Non-pigmented ciliary epithelial cell (primary cell): ENCODE measurements at places on chromosomes 5 and 9.

DNA sequence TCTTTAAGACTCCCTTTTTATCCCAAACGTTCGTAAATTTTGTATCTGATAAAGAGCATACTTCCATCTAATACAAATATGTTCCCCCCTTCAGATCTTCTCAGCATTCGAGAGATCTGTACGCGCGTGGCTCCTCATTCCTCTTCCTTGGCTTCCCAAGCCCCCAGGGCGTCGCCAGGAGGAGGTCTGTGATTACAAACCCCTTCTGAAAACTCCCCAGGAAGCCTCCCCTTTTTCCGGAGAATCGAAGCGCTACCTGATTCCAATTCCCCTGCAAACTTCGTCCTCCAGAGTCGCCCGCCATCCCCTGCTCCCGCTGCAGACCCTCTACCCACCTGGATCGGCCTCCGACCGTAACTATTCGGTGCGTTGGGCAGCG lies 19.9 kb downstream of the CDKN2A start:
- DNase-seq: no peak

GRCh38 chr9:135478191-135478590 lies 1.4 kb upstream of the PPP1R26 start:
- no peak for DNase-seq

- no peak for DNase-seq
Measured at GRCh38 chr9:27457445-27457844, 66.6 kb upstream of the IFNK start.

DNA sequence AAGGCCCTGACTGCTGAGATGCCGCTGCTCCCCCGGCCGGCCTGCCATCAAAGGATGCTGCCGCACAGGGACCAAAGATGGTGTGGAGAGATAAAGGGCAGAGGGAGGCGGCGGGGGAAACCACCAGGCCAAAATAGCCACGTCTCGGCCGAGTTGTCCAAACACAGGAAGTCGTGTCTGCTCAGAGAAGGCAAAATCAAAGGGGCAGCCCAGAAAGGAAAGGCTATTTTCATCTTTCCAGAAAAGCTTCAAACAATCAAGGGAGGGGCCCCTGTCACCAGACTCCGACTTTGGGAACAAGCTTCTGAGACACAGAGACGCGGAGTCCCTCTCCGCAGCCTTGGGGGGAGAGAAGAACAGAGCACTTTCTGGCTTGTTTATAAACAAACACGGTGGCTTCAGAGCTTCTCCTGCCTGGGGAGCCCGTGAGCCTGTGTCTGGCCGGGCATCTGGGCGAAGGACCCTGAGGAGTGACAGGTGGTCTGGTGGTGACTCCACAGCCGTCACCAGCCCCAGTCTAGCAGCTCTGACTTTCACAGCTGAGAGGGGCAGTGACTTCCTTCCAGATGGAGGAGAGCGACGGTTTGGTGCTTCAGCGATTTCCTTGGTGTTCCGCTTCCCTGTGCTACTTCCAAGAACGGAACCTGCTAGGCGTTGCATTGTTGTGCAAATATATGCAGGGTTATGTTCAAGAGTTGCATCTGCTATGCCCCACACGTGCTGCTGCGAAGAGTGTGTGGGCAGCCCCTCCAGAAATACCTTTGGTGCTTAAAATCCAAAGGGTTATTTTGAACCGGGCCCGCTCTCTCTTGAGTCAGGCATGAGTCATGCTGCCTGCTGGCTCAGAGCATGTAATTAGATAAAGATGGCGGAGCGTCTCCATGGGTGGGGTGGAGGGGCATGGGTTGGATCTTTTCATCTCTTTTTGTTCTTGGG lies 24.0 kb downstream of the ADAMTSL2 start:
- DNase-seq: peak; percentile 40

GRCh38 chr9:1938675-1939170 lies 76.4 kb upstream of the SMARCA2 start:
- no peak for DNase-seq

DNA sequence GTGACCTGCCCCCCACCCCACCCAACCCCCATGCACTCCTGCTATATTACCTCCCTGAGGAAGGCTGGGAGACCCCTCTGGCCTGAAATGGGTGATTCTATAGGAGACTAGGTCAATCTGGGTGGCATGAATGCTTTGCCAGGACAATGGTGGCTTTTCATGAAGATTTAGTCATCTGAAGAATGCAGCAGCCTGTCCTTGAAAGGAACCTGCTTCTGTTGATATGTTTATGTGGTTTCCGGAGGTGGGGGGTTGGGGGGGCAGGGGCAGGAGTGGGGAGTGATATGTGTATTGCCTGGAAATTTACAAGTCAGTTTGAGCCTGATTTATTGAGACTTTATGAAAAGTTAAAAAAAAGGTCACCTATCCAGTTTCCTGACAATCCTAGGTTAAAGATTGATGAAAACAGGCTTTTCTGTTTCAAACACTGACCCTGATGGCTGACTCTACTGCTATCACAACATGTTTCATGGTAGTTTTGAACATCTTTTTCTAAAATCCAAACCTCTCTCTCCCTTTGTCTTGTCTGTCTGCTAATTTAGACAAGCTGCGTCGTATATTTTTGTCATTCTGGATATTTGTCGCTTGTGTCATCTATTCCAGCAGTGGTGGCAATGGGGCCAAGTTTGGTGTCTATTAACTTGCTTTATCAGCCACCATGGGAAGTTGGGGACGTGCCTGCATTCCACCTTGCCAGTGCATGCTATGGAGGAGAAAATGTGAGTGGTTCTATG lies 153.7 kb upstream of the EGFLAM start:
- DNase-seq: peak; percentile 15

DNA sequence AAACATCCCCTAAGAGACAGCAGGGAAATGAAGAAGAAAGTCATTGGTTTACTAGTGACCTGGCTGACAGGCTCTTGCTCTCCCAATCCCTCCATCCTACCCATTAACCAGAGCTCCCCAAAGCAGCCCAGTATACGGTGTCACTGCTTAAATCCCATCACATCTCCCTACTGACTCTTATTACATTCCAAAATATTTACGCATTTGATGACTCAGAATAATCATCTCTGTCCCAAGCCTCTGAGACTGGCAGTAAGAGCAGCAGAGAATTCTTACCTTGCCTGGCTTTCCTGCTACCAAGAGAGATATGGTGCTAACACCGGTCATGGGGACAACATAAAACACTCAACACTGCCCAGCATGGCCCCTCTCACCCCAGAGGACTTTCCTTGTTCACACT lies 20.2 kb upstream of the WHRN start:
- DNase-seq: no peak

GRCh38 chr5:175893466-175893865 lies 22.1 kb downstream of the CPLX2 start:
- no peak for DNase-seq

DNA sequence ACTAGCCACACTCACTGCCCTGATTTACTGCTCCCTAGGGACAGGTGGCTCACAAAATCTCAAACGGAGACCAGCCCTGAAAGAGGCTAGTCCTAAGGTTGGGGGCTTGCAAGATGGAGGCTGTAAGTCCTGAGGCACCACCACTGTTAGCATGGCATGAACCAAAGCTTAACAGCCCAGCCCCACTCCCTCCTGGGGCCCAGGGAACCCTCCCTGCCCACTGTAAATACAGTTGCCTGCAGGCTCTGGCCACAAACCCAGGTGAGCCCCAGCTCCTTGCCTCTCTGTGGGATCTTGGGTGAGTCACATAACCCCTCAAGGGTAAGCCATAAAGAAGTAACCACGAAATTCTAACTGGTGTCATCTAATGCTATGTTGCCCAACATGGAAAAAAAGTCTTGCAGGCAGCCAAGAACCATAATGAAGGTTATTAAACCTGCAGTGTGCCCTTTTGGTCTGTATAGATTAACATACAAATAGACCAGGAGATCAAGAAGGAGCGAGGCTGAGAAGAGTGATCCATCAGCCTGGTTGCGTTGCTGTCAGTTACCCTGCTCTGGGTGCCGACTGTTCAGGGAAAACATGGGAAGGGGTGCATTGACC lies 1.7 kb upstream of the POMT1 start:
- DNase-seq: peak; percentile 6

GRCh38 chr5:156469636-156470035 lies 142.7 kb downstream of the SGCD start:
- no peak for DNase-seq

- DNase-seq: no peak
Measured at GRCh38 chr9:3137347-3137695, 293.4 kb upstream of the PUM3 start.

DNA sequence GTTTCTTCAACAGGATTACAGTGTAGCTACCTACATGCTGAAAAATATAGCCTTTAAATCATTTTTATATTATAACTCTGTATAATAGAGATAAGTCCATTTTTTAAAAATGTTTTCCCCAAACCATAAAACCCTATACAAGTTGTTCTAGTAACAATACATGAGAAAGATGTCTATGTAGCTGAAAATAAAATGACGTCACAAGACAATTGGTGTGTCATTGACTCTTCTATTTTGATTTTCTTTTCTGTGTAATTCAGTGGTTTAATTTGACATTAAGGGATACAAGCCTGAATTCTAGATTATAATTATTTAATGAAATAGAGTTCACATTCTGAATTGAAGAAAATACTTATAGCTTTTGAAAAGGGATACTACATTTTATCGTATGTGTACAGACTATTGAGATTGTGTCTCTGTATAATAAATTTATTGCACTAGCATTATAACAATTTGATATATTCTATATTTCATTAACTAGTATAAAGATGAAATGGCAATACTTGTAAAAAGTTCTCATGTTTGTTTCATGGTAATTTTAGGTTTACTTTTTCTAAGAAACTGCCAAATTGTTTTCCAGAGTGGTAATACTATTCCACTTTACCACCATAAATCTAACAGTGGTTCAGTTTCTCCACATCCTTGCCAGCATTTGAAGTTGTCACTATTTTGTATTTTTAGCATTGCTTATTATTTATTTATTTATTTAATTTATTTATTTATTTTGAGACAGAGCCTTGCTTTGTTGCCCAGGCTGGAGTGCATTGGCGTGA lies 18.7 kb downstream of the ANXA1 start:
- DNase-seq: no peak

DNA sequence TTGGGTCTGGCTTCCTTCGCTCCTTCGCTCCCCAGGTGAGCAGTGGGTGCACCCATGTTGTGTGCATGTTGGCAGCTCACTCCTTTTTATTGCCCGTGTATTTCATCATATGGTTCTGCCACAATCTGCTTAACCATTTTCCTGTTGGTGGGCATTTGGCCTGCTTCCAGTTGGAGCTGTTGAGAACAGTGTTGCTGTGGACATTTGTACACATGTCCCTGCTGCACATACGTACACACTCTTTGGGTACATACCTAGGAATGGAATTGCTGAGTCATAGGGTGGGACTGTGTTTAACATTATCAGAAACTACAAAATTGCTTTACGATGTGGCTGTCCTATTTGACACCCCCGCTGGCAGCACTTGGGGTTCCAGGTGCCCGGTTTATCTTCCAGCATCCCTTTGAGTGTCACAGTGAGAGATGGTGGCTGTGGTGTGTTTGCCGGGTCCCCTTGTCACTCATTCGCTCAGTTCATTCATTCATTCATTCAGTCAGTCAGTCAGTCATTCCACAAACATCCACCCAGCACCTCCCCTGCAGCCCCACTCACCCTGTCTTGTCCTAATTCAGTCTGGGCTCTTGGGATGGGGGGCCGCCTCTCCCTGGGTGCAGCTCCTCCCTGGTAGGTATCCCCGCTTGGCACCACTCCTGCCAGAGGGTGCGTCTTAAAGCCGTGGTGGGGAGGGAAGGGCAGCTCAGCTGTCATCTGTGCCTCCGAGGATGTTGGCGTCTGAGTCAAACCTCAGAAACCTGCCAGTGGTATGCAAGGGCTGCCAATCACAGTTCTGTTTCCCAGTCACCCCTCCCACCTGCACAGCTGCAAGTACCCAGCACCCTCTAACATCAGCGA lies 7.9 kb upstream of the FIBCD1 start:
- DNase-seq: no peak

GRCh38 chr9:130986356-130986965 lies 22.5 kb upstream of the LAMC3 start:
- DNase-seq: no peak

DNA sequence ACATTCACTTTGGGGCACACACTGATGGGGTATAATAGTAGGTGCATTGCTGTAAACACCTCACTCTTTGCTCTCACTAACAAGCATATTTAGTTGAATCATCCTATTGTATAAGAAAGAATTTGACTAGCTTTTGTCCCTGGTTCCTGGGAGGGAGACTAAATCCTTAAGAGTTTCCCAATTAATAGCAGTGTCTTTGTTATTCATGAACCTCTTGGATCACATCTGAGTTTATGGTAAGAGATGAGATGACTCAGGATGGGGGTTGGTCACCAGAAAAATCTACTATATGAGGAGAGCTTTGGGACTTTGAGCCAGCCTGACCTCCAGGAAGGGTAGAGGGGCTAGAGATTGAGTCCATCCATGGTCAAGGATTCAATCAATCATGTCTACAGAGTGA lies 56.8 kb downstream of the PUM3 start:
- DNase-seq: no peak

DNA sequence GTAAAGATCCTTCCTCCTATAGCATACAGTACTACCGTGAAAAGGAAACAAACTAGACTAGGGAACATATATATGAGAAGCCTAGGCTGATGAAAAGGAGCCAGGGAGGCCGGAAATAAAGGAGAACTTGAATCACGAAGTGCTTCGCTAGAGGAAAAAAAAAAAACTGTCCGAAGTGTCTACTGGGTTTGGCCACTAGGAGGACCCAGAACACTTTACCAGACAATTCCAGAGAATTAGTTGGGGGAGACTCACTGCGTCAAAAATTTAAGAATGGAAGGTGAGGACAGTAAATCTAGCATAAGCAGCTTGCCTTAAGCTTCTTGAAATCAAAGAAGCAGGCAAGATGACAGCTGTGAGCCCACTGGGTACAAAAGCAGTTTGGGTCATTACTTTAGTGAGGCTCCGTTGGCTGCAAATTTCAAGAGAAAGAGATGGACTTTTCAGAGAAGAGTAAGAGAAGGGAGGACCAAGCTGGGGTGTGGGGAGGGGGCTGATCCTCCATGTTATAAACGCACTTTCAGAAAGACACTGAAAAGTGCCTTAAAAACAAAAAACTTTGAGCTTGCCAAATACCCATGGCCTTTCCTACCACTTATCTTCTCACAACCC lies 47.4 kb downstream of the P4HA2 start:
- DNase-seq: peak; percentile 35

- DNase-seq: no peak
Measured at GRCh38 chr9:123099042-123099441, 65.6 kb downstream of the GPR21 start.

- DNase-seq: no peak
Measured at GRCh38 chr5:14879937-14880589, 8.5 kb upstream of the ANKH start.

- DNase-seq: no peak
Measured at GRCh38 chr5:175867587-175868347, 3.6 kb upstream of the CPLX2 start.

DNA sequence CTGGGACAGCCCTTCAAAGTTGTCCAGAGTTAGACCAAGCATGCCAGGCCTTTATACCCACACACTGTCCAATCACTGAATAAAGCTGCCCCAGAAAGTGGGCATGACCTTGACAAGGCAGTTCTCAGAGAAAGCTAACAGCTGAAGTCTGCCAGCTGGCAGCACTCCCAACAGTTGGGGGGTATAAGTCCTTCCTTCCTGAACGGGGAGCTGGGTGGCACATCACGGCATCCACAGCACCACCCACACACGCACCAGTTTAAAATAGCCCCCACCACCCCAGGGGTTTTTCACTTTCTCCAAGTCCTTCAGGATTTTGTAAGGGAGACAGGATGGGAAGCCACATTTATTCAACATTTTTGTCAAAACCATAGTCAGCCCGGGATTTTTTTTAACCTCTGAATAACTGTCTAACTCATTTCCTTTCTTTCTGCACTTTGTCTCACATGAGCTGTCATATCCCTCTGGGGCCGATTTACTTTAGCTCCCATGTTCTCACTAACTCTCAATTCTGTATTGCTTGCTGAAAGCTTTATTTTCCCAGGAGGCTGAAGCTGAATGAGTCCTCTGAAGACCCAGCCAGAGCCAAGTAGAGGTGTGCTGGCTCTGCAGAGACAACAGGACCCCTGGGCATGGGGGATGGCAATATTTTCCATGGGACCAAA lies 15.4 kb downstream of the FAM81B start:
- DNase-seq: no peak
